Stimulated activated CD4-positive, alpha-beta T cell treated with anti-CD3 and anti-CD28 coated beads, TNF-alpha, amount 100 ng/mL, for 48 hours (primary cell): ENCODE measurements at places on chromosomes 5 and 9.

- no peak for DNase-seq
Measured at GRCh38 chr9:109378316-109378715, 57.5 kb upstream of the EPB41L4B start.

DNA sequence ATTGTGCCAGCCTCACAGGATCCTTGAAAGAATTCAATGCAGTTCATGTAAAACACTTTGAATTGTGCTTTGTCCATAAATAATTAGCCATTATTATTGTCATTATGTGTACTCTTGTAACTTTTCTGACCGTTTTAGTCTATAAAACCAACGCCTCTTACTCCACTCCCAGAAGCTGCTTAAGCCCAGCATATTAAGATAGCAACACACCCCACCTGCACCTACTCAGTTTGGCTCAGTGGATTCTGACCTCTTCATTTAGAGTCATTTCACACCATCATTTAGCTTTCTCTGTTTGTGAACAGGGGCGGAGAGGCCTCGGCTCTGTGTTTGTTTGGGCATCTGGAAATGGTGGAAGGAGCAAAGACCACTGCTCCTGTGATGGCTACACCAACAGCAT, 205.1 kb downstream of the PCSK5 start:
- DNase-seq: no peak

- no peak for DNase-seq
Measured at GRCh38 chr5:132260714-132261551, 3.4 kb downstream of the PDLIM4 start.

DNA sequence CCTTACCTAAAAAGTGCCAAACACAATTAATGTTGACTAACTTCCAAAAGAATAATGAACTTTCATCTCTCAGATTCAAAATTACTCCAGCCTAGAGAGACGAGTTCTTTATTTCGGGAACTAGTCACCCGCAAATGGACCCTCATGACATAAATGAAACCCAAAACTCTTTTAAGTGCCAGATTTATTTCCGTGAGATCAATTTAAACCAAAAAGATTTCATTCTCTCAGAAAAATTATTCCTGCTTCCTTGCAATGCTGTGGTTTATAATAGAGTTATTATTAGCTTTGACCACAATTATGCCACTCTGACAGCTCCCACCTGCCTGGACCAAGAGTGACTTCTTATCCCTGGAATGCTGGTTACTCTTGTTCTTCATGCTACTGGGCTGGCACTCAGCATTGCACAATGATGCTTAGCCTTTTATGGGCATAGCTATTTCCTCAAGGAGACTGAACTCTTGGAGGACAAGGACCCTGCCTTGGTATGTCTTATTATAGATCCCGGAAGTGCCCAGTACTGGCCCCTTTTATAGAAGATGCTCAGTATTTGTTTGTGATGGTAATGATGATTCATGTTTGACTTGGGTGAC, 183.5 kb downstream of the SNX18 start:
- DNase-seq: no peak

DNA sequence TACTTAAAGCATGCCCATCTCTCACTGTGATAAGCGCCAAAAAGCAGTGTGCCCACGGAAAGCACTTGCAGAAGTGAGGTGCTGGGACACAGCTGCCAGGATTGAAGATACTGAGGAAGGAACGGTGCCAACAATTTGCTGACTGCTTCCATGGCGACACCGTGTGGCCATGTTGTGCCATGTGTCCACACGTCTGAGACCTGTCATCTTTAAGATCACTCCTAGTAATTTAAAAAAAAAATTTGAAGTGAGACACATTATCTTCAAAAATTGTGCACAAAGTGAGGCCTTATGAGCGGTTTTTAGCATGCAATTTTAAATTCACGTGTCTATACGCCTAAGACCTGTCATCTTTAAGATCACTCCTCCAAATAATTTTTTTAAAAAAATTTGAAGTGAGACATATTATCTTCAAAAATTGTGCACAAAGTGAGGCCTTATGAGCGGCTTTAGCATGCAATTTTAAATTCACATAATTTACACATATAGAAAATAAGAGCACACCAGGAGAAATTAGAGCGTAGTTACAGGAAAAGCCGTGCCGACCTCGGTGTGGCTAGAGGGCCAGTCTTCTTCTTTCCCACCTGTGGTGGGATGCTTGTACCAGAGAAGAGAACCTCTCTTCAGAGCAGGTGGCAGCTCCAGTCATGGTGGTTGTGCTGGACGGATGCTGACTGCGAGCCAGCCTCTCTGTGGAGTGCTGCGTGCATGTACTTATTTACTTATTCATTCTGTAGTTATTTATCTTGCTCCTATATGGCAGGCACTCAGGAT, 21.4 kb upstream of the FLT4 start:
- peak; percentile 28 for DNase-seq

- no peak for DNase-seq
Measured at GRCh38 chr5:167720259-167720658, 571.2 kb upstream of the WWC1 start.

DNA sequence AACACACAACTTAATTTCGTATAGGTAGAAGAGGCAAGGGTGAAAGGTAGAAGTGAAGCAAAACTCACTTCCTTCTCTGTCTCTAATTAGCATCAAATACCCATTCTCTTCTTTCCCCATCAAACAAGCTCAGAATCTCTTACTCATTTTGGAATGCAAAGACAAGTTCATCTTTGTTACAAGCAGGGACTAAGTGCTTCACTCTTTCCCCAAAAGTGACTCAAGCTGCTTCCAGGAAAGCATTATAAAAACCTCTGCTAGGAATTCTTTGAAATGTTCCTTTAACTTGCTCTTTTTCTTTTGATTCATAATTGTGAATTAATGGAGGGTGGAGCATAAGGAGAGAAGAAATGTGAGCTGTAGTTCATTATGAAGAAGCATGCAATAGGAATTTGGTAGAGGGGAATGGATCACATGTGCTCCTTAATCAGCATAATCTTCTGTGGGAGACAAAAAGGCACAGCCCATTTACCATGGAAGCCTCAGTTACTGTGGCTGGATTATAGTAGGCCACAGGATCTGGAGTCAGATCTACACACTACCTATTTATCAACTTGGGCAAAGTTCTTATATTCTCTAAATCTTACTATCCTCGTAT, 109.5 kb upstream of the DPYSL3 start:
- no peak for DNase-seq

GRCh38 chr5:61737301-61737963, 405.4 kb downstream of the ZSWIM6 start:
- no peak for DNase-seq

- no peak for DNase-seq
Measured at GRCh38 chr5:42718591-42718990, 38.0 kb upstream of the CCDC152 start.

DNA sequence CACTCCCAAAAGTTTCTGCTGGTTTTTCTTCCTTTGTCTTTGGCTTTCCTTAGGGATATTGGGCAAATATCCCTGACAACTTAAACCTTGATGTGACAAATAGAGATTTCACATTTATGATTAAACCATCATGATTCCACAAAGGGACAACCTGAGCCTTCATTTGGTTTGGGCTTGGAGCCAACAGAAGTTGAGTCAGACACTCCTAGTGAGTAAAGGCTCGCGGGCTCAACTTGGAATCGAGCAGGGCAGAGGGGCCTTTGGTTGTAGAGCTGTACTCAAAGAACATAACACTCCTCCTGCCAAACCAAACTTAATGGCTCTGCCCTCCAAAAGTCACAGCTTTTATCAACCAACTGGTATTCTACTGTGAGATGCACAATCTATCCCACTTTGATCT, 290.2 kb upstream of the MAP3K1 start:
- DNase-seq: no peak

GRCh38 chr5:156588306-156588705, 261.3 kb downstream of the SGCD start:
- DNase-seq: no peak

GRCh38 chr5:6598351-6598900, 34.4 kb downstream of the NSUN2 start:
- DNase-seq: no peak

GRCh38 chr9:134868751-134869553, 11.7 kb upstream of the FCN2 start:
- DNase-seq: no peak

GRCh38 chr9:31137176-31138160, 1247.0 kb upstream of the ACO1 start:
- no peak for DNase-seq

DNA sequence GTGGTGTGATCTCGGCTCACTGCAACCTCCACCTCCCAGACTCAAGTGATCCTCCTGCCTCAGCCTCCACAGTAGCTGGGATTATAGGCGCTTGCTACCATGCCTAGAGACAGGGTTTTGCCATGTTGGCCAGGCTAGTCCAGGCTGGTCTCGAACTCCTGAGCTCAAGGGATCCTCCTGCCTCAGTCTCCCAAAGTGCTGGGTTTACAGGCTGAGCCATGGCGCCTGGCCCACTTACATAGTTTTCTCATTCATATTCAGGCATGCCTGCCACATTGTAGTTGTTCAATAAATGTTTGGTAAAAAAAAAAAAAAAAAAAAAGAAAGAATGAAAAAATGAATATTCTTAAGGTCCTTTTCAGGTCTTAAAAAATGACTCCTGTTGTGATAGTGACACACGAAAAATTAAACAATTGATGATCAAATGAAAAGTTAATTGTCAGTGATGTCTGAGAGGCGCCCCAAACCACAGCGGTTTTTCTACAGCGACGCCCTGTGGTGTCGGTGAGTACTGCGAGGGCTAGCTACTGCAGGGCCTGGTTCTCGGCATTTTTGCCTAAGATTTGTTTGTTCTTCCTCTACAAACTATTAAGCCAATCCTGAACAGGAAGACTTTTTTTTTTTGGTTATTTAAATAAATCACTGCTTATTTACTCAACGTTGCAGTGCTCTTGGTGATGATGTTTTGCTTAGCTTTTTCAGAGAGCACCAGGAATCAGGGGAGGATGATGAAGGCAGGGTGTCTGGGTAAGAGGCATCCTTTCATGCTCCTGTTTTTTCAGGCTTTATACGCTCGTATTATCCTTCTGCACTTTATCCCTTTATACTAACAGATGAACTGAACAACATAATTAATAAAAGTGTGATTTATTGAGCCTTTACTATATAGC, 67.0 kb upstream of the DPYSL3 start:
- peak; percentile 4 for DNase-seq

DNA sequence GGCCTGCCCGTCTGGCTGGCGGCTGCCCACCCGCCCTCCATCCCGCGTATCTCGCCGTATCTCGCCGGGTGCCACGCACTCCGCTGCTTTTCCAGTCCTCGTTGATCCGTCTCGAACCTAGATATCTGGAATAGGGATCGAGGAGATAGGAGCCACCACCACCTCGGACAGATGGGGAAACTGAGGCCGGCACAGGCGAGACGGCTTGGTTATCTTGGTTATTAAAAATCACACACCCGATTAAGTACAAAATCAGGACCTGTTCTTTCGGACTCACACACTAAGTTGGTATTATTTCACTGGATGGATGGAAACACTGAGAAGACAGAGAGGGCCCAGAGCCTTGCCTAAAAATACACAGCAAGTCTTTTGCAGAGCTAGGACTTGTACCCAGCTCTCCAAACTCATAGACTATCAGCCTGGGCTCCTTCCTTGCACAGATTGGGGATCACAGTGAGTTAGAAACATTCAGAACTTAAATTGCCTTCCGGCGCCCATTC, 678 bp downstream of the SLC26A2 start:
- DNase-seq: no peak

- no peak for DNase-seq
Measured at GRCh38 chr9:87206064-87206661, 258.9 kb upstream of the GAS1 start.

GRCh38 chr9:117957267-117957666, 253.1 kb downstream of the TLR4 start:
- DNase-seq: no peak

DNA sequence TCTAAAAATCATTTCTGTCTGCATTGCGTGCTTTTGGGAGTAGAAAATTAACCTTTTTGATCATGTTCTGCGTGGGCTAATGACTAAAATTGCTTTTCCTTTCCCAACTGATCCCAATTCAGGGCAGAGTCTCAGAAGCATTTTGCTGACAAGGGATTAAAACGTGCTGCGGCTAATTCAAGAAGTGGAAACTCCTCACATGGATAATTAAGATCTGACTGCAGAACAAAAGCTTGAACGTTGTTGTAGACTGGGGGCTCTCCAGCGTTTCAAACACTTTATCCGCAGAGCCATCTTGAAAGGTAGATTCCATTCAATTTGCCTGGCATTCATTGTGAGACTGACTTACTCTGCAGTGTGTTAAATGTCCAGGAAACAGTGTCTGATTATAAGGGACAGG, 485.3 kb upstream of the DMAC1 start:
- no peak for DNase-seq

GRCh38 chr5:9046756-9047481, 499.0 kb downstream of the SEMA5A start:
- no peak for DNase-seq

- no peak for DNase-seq
Measured at GRCh38 chr9:75183306-75183705, 95.0 kb downstream of the OSTF1 start.

- DNase-seq: no peak
Measured at GRCh38 chr5:77628840-77629508, 9.5 kb downstream of the OTP start.

DNA sequence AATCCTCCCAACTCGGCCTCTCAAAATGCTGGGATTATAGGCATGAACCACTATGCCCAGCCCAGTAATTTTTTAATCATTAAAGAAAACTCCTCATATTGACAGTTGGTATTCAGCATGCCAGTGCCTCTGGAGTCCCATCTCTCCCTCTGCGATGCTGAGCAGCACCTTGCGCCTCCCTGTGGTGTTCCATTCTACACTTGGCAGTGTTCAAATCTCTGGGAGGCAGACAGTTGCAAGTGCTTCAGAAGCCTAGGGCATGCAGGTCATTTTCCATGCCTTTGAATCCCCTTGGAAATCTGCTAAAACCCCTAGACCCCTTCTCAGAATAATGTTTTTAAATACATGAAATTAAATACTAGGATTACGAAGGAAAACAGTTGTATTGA, 41.3 kb downstream of the GARNL3 start:
- DNase-seq: no peak

GRCh38 chr5:133680830-133681565, 68.7 kb upstream of the FSTL4 start:
- DNase-seq: no peak

DNA sequence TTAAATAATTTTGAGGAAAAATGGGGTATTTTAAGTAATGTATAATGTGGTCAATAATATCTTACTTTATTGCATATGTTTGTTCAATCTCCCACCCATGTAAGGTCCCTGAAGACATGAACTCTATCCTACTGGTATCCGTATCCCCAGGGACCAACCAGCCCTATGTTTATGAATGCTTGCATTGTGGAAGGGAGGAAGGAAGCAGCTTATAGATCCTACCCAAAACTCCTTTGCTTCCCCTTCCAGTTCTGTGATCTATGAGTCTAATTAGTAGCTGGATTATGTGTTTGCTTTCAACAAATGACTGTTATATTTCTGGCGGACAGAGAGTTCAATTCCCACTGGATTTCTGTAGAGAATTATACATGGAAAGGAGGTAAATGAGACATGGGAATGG, 45.6 kb downstream of the CNTRL start:
- DNase-seq: no peak
